SHP77 treated with DMSO at 0.1 percent for 48 hours (cell line): ENCODE measurements at places on chromosomes 7 and 10.

DNA sequence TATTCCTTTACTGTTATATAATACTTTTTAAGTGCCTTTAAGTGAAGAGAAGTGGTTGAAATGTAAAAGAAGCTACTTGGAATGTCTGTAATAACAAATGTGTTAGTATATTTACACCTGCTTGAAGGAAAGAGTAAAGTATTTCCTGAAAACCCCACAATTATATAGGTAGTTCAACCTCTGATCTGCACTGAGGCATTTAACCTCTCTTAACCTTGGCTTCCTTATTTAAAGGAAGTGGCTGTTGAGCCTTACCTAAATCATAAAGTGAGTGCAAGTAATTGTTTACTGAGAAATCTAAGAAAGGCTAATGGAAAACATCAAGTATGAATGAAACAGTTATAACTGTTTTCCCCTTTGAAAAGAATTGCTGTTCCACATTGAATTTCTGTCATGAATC lies 294.5 kb downstream of the ADK start:
- DNase-seq = no peak

- no peak for DNase-seq
Measured at GRCh38 chr7:130356121-130356875, 11.7 kb downstream of the CPA5 start.

DNA sequence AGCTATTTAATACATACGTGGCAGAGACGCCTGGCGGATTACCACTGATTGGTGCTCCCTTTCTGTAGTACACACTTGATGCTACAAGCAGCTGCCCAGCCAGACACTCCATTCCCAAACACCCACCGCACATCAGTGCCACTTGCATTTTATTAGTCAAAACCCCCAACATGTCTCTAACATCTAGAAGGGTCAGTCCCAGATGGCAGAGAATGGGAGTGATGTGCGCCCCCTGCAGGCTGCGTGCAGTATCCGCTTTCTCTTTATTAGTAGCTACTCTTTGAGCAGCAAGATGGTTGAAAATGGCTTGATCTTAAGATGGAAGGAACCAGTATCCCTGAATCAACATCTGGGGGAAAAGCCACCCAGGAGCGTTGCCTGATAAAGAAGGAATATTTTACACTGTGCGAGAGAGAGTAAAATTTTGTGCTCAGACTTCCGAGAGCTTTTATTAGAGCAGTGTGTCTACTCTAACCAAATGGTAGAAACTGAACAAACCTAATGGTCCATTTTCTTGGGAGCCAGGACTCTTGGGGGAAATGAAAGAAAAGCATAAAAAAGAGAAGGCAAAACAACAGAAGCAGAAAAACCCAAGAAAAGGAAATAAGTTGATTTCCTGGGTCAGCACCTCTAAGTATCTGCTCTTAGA lies 78.3 kb downstream of the ST8SIA6 start:
- DNase-seq = no peak

GRCh38 chr7:25056368-25056767 lies 68.7 kb downstream of the CYCS start:
- no peak for DNase-seq

- DNase-seq = peak; percentile 37
Measured at GRCh38 chr7:17301471-17302456, 3.3 kb downstream of the AHR start.

- no peak for DNase-seq
Measured at GRCh38 chr7:141949021-141949420, 2.2 kb upstream of the CLEC5A start.

DNA sequence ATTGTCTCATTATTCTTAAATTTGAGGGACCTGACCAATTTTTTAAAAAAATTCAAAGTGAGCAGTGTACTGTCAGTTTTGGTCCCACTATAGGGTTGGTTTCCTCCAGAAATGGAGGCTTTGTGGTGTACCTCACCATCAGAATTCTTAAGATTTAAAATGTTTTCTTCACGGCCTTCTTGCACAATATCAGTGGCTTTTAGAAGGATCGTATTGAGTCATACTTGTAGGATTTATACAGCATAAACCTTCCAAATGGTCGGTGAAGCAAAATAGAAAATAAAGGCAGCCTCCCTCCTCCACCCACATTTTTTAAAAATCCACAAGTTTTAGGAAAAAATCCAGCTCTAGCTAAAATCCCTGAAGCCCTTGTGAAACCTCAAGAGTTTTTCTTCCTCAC lies 126.4 kb downstream of the RNLS start:
- no peak for DNase-seq

- no peak for DNase-seq
Measured at GRCh38 chr10:3693022-3693697, 91.8 kb downstream of the KLF6 start.

- no peak for DNase-seq
Measured at GRCh38 chr7:152975076-152975475, 215.5 kb downstream of the ACTR3B start.

- no peak for DNase-seq
Measured at GRCh38 chr7:157219154-157219553, 80.4 kb downstream of the UBE3C start.

- DNase-seq = no peak
Measured at GRCh38 chr7:136056651-136057231, 79.6 kb upstream of the MTPN start.
